ENCODE measurements at places on chromosomes 13 and 19. TPM values are rescaled to one million over a fixed set of nuclear protein-coding genes. Genes with fewer than 3 reads are reported as not detected.
A peak's percentile ranks its signal among the peaks of the same experiment; 100 is the strongest.

Gene GJA3
- total RNA-seq = 0.43 TPM

Gene LYL1
- total RNA-seq = not detected

Gene LILRA1
- total RNA-seq = not detected

Gene RNF6
- total RNA-seq = 33.5 TPM

Gene FUT1
- 0.06 TPM for total RNA-seq

Gene ZNF559
- total RNA-seq = 12.3 TPM

Gene ZNF837
- total RNA-seq = 1.3 TPM

Gene TIMM13
- total RNA-seq = 213 TPM

Gene IL11
- total RNA-seq = 0.42 TPM

Gene PSG2
- total RNA-seq = not detected

Gene C13orf42
- not detected for total RNA-seq

- DNase-seq = no peak
Measured at GRCh38 chr19:48726556-48726955, 7.0 kb upstream of the MAMSTR start.

DNA sequence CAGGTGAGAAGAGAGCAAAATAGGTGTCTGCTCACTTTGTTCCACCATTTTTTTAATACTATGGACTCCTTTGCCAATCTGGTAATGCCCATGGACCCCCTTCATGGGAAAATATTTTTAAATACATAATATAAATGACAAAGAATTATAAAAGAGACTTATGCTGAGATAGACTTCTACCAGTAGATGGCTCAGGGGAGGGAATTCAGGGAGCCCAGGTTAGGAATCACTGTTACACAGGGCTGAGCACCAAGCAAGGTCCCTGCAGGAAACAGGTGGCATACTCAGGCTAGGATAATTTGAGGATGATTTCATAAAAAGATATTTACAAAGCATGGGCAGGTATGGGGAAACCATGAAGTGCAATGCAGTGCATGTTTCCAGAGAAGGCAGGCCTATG is 525.9 kb downstream of the FGF9 start:
- no peak for DNase-seq

DNA sequence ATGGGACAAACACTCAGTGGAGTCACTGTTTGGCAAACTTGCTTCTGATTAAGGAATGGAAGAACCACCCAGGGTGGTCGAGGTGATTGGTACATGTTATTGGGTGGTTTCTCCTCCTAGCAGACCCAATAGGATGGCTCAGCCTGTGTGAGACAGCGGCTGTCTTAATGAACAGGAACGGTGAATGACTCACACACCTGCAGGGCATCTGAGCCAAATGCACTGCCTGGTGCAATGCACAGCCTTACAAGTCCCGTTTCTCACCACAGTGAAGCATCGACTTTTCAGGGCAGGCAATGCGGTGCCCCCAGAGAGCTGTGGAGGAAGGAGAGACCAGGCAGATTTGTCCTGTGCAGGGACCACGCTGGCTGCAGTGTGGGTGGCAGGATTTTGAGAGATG is 238.5 kb downstream of the FGF9 start:
- no peak for DNase-seq

DNA sequence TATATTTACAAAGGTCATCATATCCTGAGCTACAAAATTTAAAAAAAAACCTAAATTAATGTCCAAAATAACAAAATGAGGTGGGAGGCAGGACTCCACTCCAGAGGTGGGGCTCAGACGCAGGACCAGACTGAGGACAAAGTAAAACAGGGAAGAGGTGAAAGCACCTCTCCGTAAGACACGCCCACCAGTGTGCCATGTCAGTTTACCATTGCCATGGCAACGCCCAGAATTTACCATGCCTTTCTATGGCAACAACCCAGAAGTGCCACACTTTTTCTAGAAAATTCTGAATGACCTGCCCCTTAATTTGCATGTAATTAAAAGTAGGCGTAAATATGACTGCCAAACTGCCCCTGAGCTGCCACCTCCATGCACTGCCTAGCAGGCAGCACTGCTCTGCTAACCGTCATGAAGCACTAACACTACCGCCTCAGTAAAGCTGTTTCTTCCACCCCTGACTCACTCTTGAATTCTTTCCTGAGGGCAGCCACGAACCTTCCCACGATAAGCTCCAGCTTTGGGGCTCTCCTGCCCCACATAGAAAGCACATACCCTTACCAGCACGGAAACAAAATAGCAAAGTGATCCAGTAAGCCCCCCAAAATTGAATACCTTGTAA is 22.3 kb upstream of the PDCD5 start:
- DNase-seq = no peak

DNA sequence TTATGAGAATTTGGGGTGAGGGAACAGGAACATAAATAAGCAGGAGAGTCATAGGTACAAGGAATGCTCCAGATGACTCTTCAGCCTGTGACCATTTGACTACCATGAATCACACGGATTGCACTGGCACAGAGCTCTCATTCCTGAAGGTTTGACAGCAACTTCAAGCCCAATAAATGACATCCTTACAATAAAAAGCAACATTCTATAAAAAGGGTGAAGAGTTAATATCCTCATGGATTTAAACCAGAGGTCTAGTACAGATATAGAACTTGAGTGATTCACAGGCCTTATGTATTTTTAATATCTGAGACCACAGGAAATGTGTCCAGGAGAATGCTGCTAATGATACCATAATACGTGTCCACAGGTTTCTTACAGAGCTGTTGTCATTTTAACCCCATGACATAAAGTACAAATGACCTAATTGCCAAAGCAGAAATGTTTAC is 158.1 kb downstream of the IRS2 start:
- DNase-seq = no peak

GRCh38 chr13:112450118-112450903 is 74.2 kb downstream of the SPACA7 start:
- DNase-seq = no peak

DNA sequence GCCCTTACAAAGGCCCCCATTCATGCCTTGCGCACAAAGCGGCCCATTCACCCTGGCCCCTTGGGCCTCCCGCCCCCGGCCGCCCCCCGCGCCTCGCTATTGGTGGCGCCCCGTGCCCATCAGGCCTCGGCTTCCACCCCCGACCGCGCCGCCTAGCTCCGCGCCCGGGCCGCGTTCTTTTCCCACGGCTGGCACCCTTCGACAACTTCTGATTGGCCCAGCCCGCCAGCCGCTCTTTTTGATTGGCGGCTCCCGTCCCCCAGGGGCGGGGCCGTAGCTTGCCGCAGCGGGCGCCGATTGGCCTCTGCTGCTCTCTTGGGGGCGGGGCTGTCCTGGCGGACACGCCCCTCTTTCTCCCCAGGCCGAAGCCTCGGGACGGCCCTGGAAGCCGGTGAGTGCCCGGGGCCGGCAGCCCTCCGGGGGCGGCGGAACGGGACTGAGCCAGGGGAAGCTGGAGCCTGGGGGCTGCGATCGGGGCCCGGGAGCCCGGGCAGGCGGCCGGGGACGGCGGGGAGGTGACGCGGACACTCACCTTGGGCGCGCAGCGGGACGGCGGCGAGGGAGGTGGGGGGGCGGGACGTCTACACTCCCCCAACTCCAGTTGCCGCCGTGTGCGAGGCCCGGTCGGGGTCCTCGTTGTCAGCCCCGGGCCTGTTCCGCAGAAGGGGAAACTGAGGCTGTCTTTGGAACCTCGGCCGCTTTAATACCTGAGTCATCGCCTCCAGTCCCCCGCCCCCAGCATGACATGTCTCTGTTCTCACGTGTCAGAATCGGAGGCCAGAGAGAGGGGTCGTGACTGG is at the start of gene MYH14:
Gene MYH14, plus strand, starts transcription at position 342 of the 800 bp plus-strand sequence. CDS start 6,744 bp downstream, outside the sequence.
- DNase-seq = peak; percentile 84

DNA sequence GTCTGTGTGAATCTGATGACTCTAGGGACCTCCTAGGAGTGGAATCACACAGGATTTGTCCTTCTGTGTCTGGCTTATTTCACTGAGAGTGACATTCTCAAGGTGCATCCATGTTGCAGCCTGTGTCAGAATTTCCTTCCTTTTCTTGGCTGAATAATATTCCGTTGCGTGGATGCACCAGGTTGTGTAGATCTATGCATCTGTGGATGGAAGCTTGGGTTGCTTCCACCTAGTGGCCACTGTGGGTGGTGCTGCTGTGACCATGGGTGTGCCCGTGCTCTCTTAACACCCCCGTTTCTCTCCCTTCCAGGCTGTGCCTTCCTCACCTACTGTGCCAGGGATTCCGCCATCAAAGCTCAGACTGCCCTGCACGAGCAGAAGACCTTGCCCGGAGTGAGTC is 26.2 kb downstream of the CELF5 start:
- DNase-seq = no peak

- no peak for DNase-seq
Measured at GRCh38 chr13:65347420-65348030, 1882.6 kb downstream of the PCDH9 start.

DNA sequence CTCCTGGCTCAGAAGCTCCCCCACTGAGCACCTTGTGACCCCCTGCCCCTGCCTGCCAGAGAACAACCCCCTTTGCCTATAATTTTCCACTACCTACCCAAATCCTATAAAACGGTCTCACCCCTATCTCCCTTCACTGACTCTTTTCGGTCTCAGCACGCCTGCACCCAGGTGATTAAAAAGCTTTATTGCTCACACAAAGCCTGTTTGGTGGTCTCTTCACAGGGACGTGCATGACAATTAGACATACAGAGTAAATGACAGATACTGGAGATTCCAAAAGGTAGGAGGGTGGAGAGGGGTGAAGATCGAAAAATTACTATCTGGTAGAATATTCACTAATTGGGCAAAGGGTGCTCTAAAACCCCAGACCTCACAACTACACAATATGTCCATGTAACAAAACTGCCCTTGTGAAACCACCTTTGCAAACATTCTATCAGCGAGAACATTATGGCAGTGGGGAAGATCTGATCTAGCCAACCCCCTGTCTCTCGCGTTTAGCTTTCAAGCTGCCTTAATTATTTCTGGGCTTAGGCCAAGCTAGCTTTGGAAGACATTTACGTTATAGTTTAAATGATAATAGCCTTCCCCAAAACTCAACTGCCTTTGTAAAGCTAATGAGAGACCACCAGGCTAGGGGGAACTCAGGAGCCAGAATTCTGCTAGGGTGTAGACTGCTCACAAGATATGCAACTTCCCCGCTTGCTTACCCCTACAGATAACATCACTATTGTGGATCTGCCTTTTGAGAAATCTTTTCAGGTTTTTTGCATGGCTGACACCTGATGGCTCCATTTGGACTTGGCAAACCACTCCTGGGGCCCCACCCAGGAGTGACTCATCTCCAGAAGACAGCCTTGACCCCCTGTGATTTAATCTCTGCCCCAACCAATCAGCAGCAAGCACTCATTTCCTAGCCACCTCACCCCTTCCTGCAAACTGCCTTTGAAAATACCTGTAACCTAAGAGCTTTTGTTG is 1534.0 kb upstream of the SPRY2 start:
- DNase-seq = peak; percentile 1

DNA sequence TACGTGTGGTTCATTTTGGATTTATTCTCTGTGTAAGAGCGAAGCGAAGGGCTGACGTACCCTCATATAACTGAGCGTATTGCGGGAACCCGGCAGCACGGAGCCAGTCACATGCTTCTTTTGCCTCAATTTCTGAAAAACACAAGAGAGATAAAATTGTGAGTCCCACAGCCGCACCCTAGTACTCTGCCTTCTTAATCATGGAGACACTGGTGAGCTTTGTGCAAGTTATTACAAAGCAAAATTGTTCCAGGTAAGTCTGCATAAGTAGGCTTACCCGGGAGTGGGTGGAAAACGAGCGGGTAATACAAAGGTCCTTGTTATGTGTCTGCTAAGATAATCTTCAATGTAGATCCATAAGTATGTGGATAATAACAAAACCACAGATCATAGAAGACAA is 118.1 kb downstream of the STARD13 start:
- DNase-seq = no peak

- DNase-seq = no peak
Measured at GRCh38 chr19:40035996-40036395, 20.0 kb downstream of the ZNF780B start.

DNA sequence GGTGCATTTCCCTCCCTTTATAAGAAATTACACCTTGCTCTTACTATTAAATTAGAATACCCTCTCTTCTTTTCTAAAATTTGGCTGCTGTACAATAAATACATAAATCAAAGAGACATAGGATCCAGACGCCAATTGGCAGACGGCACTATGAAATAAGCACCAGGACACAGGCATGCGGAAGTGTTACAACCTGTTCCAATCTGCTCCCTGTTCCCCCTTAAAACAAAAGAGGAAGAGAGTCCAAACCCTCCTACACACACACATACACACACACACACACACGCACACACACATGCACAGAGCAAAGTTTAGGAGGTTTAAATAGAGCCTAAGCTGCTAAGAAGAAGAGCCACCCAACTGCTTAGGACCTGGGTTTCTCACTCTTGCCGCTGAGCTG is 75.6 kb upstream of the ZNF507 start:
- DNase-seq = no peak

GRCh38 chr19:50573741-50574461 is 5.7 kb upstream of the LRRC4B start:
- DNase-seq = no peak

DNA sequence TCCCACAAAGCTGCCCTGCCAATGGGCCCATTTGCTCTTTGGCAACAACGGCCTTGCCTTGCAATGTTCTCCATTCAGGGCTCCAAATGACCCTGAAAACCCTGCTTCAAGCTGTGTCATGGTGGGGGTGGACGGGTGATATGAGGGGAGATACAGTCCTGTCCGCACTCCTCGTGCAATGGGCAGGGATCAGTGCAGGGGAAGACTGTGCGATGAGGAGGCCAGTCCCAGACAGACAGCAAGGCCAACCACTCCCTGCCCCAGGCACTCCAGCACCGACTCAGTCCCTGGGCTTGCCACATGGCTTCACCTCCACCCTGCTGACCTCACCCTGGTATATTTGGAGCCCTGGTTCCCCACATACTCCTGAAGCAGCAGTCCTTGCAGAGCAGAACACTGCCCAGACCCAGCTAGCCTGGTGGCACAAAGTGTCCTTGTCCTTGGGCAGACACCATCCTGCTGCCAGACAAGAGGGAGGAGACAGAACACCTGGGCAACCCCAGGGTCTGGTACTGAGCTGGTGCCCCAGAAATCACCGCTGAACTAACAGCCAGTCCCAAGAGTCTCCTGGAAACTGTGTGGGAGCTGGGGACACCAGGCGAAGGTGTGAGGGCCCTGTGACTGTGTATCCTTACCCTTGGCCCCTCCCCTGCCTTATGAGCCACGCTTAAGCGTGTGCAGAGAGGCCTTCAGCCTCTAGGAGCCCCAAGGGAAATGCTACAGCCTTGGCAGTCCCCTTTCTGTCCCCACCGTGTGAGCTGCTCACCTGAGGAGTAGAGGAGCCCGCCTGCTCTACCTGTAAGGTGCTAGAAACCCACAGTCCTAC is 9.1 kb upstream of the SLC35E1 start:
- DNase-seq = no peak

DNA sequence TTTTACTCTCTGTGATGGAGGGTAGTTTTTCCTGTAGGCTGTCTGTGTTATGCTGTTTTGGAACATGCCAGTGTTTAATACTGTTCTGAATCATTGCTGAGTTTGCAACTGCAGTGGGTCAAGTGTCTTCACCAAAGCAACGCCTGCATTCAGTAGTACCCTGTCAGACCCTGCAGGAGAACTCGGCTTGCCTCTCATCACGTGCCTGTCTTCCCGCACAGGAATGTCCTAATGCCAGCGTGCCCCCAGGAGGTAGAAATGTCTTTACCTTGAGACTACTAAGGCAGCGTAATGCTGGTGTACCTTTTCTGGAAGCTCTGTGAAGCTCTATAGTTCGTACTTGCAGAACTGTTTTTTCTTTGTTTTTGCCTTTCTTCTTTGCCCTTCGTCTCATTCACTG is 42.3 kb downstream of the POLR1D start:
- DNase-seq = no peak

Data from A673 (cell line).